ENCODE measurements at places on chromosomes 1 and 21. TPM values are rescaled to one million over a fixed set of nuclear protein-coding genes. Genes with fewer than 3 reads are reported as not detected.

DDOST gene
- total RNA-seq, result 417 TPM

EPB41 gene
- 26.2 TPM for total RNA-seq

ILDR2 gene
- not detected for total RNA-seq

ADGRL2 gene
- total RNA-seq, result 166 TPM

CYP4A11 gene
- total RNA-seq, result not detected

SEMA4A gene
- 0.93 TPM for total RNA-seq

OLFML2B gene
- 0.53 TPM for total RNA-seq

RNU1-3 gene
- total RNA-seq, result under 0.01 TPM

EPS8L3 gene
- not detected for total RNA-seq

SH3D21 gene
- 4.0 TPM for total RNA-seq

PKP1 gene
- 0.15 TPM for total RNA-seq

ORC1 gene
- 1.6 TPM for total RNA-seq

FCER1A gene
- total RNA-seq, result not detected

SFPQ gene
- 208 TPM for total RNA-seq

SLFNL1 gene
- total RNA-seq, result 0.18 TPM

NBPF19 gene
- 3.7 TPM for total RNA-seq

CRNN gene
- total RNA-seq, result not detected

DIO1 gene
- not detected for total RNA-seq

HCRTR1 gene
- total RNA-seq, result 0.58 TPM

CTTNBP2NL gene
- 44.0 TPM for total RNA-seq

ATXN7L2 gene
- 2.3 TPM for total RNA-seq

HES4 gene
- total RNA-seq, result 219 TPM

SAMD13 gene
- 1.5 TPM for total RNA-seq

CELA3A gene
- total RNA-seq, result not detected

GIPC2 gene
- total RNA-seq, result 0.15 TPM

FAM151A gene
- total RNA-seq, result not detected

SPRR4 gene
- not detected for total RNA-seq

SYNC gene
- total RNA-seq, result 17.6 TPM

OR2T6 gene
- not detected for total RNA-seq

ZMYND12 gene
- 0.63 TPM for total RNA-seq

ADAMTS4 gene
- 23.8 TPM for total RNA-seq

AMY1C gene
- total RNA-seq, result not detected

LRRC52 gene
- not detected for total RNA-seq

SLC2A5 gene
- 0.18 TPM for total RNA-seq

ADORA1 gene
- total RNA-seq, result 8.6 TPM

GJA8 gene
- total RNA-seq, result not detected

MOV10 gene
- total RNA-seq, result 97.3 TPM

RBM8A gene
- total RNA-seq, result 153 TPM

UBE2U gene
- not detected for total RNA-seq

AJAP1 gene
- 1.5 TPM for total RNA-seq

MMEL1 gene
- total RNA-seq, result 0.15 TPM

NGF gene
- not detected for total RNA-seq

SYPL2 gene
- total RNA-seq, result not detected

CA14 gene
- total RNA-seq, result not detected

C1QTNF12 gene
- total RNA-seq, result 0.76 TPM

EPHA2 gene
- 197 TPM for total RNA-seq
